ENCODE measurements at places on chromosomes 12 and 14.

DNA sequence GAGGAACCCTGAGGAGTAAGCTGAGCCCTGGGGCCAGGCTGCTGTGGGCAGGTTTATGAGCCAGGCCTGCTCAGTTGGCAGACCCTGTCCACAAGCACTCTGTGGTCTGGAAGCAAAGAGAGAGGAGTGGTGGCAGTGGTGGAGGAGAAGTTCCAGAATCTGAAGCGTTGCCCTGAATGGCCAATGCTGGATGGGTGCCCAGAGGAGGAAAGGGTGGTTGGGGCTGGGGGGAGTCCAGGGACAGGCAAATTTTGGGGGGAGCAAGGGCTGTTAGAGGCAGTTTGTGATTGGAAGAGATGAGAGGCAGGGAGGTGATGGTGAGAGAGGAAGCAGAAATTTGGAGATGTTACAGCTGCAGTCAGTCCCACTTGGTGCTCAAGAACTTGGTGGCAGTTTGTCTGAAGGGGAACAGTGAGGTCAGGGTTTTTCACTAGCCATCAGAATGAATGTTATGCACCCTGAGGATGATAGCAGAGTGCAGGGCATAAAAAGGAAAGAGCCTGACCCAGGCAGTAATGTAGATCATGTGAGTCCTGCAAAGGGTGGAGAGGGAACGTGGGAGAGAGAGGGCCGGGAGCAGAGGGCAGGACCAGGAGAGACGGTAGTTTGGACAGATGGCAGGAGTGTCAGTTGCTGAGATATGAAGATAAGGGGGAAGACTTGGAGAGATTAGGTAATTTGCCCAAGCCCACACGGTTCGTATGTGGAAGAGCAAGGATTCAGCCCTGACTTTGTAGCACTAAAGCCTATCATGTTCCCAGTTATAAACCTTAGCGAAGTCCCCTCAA is 51.2 kb downstream of the GALNT8 start:
- DNase-seq = no peak

- no peak for DNase-seq
Observed at GRCh38 chr14:99756796-99757195, 36.4 kb upstream of the EML1 start.

DNA sequence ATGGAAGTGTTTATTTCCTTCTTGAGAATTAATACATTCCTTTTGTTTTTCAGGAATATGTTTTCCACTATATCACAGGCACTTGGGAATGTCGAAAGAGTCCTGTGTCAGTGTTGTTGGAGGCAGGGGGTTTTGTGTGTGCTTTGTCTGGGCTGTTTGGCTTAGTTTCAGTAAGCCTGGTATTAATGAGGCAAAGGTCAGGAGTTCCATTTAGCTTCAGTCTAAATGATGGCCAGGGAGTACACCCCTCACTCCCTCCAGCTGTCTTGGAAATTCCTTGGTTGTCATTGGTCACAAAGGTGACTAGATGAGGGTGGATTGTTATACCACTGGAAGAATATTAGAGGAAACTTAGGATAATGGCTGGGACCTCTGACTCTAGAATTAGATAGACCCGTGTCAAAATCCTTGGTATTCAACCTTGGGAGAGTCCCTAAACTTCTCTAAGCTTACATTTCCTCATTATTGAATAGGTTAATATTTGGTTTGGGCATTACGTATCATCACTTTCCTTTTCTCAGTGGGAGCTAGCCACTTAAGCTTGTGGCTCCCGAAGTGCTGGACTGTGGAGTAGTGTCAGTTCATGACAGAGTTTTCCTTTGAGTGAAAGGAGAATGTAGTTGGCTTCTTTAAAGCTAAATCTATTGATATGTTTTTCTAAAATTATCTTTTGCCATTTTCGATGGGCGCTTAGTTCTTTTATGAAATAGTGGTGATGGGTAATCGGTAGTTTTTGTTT is 5.2 kb downstream of the FRS2 start:
- no peak for DNase-seq

GRCh38 chr12:106583242-106584103 is 669 bp downstream of the RFX4 start:
- DNase-seq = no peak

DNA sequence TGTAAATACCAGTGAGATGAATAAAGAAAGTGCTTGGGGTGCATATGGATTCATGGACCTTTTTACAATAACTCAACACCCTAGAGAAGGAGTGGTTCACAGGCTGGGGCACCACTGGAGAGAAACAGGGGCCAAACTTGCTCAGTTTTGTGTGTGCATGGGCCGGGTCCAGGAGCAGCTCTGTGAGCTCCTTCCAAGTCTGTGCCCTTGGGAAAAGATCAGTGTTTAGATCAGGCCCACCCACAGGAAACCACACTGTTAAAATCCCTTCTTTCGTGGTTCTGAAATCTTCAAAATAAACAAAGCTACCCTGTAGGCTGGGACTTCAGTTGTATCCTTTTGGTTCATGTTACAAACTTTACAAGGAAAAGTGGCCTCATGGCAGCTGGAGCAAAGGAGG is 156.1 kb upstream of the TMEM260 start:
- DNase-seq = no peak

GRCh38 chr14:88790501-88791251 is 2.1 kb downstream of the EML5 start:
- no peak for DNase-seq

DNA sequence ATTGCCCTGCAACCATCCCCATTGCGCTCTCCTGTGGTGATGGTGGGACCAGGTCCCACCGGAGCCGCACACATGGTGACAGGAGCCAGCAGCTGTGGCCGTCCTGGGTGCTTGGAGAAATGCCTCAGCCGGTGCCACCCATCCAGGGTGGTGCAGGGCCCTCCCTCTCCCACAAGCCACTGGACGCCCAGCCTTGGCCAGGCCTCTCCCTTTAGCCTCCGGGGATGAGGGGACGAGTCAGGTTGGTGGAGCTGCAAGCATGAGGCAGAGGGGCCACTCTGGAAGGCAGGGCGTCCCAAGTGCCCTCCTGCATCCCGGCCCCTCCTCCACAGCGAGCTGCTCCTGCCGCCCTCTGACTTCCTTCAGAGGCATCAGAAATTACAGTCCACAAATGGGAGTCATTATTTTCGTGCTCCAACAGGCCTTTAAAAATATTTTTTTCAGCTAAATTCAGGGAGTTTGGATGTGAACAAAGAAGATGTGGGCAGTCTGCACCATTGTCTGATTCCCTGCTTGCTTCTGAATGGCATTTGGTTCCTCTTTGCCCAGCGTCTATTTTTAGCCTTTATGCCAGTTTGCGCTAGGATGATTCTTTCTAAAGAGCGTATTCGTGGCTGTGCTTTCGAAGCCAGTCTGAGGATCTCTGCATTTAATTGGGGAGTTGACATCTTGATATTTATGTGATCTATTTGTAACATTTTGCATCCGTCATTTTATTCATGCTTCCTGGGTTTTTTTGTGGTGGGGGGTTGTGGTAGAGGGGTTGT is 189.4 kb downstream of the ADGRD1 start:
- no peak for DNase-seq

- no peak for DNase-seq
Observed at GRCh38 chr12:123264642-123265041, 7.0 kb downstream of the CDK2AP1 start.

DNA sequence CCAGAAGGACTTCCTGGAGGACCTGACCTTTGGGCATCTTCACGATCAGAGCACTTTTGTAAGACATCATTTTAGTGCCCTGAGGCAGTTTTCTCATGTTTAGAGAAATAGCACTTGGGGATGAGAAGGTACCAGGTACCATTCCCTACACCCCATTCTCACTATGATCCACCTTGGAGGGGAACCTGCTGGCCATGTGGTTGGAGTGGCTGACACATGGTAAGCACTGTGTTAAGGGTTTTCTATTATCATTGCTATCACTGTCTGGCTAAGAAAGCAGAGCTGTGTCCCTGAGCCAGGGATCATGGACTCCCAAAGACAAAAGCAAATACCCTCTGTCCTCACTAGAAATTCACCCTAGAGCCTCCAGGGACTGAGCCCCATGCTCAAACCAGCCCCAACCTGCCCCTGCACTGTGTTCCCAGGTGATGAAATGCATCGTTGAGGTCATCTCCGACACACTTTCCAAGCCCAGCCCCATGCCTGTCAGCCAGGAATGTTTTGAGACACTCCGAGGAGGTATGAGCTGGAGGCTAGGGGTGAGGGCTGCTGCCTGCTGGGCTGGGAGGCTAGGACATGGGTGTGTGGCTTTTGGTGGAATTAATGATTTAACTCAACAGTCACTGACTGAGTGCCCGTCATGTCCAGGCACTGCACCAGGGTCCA is 3.4 kb downstream of the CHGA start:
- DNase-seq = no peak

GRCh38 chr12:65464930-65465329 is 186.4 kb downstream of the MSRB3 start:
- no peak for DNase-seq

- DNase-seq = no peak
Observed at GRCh38 chr14:64737391-64738280, 33.4 kb downstream of the PLEKHG3 start.

DNA sequence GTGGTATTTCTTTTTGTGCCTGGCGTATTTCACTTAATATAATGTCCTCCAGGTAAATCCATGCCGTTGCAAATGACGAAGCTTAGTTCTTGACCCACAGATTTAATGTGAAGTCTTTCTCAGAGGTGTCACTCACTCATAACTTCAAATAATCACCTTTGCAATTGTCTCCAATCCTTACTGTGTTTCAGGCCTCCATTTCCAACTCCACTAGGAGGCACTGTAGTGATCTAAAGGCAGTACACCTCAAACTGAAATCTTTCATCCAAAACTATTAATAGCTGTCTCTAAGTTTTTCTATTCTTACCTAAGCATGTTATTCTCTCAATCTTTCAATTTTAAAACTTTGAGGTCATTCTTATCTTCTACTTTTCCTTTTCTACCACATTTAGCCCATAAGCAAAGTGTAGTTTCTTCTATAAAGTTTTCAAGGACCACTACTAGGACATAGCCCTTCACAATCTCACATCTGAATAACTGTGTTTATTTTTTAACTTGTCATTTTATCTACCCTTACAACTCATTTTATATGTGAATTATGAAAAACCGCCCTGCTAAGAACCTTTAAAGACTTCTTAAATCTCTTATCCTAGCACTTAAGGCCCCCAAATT is 25.5 kb upstream of the FBXO34 start:
- peak; percentile 57 for DNase-seq

GRCh38 chr12:63101920-63102319 is 49.1 kb downstream of the AVPR1A start:
- DNase-seq = no peak

- no peak for DNase-seq
Observed at GRCh38 chr12:94753036-94753679, 102.8 kb upstream of the TMCC3 start.

- DNase-seq = no peak
Observed at GRCh38 chr12:41108032-41108431, 80.1 kb upstream of the PDZRN4 start.

GRCh38 chr14:81062816-81063215 is 107.4 kb downstream of the TSHR start:
- DNase-seq = peak; percentile 4

DNA sequence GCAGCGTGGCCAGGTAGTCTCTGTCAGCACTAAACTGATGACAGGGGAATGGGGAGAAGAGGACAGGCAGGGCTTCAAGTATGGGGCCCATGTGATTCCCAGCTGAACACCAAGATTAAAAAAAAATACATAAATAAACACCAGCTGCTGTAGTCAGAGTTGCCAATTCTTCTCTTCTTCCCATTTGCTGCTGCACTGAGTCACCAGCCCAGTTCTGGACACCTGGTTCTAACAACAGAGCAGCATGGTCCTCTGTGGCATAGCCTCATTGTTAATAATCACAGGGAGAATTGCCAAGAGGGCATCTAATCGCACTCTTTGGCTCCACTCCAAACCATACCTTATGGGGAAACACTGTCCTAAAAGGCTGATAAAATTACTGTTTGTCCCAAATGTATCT is 15.1 kb downstream of the PPM1H start:
- DNase-seq = no peak

DNA sequence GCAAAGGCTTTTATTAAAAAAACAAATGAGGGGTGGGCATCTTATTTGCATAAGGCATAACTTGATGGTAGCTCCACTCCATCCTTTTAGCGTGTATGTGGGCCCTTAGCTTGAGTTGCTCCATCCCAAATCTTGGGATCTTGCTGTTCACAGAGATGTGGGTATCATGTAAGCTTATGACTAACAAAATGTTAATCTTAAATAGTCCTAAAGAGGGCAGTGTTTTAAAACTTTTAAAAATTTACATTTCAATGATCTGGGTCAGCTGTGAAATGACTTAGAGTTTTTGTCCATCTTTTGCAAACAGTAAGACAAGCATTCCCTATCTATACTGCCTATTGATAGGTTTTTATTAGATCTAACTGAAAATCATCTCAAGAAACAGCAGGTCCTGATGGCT is 86.0 kb downstream of the SLCO1A2 start:
- no peak for DNase-seq

DNA sequence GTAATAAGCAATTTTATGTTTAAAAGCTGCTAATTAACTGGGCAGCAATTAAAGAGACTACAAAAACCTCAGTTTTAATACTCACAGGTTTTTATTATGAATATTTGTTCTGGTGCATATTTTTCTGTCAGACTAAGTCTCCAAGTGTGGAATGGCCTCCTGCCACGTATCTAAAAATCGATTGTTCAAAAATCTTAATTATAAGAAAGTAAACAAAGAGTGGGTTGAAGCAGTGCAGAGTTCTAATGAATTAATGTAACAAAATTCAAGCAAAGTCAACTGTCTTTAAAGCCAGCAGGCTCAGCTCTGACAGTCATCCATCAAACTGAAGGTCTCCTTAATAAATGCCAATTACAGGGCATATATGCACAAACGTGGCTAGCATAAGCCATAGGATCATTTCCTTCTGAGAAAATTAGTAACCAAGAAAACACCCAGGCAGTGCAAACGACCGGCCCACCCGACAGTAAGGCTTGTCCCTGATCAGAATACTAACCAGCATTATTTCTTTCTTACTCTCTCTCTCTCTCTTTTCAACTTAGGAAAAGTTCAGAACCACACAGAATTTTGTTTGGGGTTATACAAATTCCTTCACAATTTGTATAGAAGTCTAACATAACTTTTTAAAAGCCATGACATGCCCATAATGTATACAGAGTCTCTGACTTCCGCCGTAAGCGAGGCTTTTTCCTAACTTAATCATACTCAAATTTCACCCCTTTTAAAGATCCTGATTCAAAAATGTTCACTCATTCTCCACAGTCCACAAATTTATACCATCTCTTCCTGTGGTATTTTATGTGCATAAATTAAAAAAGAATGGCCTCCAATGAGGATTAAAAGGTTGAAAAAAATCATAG is 83.8 kb downstream of the SLC25A21 start:
- DNase-seq = no peak

DNA sequence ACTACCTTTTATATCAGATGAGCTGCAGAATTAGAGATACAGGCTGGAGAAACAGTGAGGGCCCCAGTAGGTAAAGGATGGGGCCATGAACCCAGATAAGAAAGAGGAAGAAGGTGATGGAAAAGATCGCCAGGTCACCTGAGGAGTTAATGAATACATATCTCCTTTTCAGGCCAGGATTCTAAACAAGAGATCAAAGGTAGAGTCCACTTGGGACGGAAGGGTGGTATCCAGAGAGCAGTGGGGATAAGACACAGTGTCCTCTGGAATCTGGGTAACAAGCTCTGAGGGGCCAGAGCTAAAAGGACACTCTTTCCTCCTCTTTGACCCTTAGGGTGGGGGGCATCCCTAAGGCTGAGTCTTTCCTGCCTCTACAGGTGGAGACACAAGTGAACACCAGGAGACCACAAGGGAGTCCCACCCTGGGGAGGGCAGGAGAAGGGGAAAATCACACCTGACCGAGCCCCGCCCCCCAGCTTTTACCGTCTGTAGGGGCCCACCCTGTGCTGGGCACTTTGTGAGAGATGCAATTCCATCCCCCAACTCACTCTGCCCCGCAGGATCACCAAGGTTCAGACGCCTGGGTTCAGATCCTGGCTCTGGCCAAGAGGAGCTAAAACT is 27.3 kb downstream of the SERPINA1 start:
- DNase-seq = no peak

Measured in CD4-positive, alpha-beta T cell treated with Interleukin-15 for 4 hours (primary cell).